ENCODE measurements at places on chromosomes 13 and 19.

DNA sequence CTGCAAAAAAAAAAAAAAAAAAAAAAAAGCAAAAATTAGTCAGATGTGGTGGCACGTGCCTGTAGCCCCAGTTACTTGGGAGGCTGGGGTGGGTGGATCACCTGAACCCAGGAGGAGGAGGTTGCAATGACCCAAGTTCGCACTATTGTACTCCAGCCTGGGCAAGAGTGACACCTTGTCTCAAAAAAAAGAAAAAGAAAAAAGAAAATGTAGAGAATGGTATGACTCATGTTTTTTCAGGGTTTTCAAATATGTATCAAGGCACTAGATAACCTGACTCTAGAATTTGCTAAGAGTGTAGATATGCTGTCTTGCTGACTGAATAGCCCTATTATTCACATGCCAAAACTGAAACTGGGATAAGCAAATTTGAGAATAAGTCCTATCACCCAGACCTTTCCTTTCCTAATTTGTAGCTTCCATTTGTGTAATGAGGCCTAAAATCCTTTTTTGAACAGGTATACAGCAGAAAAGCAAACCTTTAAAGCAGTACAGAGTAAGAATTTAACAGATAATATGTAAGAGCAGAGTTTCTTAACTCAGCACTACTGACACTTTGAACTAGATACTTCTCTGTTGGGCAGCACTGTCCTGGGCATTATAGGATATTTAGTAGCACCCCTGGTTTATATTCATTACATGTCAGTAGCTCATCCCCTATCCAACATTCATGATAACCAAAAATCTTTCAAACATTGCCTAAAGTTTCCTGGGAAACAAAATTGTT is 108.6 kb downstream of the ELF1 start:
- DNase-seq: no peak

DNA sequence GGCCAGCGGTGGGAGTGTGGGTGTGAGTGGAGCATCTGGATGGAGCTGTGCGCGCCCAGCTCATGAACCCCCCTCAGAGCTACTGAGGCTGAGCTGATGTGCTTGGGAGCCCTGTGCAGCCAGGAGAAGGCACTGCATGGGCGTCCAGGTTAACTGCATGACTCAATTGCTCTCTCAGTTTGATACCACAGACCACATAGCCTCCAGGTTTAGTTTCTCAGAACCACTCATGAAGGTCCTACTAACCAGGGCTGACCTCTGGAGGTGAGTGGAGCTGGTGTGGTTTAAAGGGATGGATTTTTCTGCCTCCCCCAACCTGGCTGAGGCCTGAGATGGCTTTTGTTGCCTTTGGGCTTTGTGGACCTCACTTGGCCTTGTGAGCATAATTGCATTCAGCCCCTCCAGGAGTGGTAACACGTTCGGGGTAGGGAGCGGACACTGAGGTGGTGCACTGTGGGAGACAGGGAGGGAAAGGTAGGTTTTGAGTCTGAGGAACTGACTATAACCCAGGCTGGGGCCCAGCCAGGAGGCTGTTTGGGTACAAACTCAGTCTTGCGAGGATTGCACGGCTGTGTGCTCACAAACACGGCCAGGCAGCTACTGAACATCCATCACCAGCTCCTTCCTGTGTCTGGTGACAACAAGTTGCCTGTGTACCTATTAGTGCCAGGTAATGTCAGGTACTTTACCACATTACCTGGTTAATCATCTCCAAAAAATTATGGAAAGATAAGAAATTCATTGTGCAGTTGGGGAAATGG is 97.5 kb downstream of the RGCC start:
- DNase-seq: no peak

- no peak for DNase-seq
Measured at GRCh38 chr13:114024603-114025404, 50.9 kb upstream of the C13orf46 start.

DNA sequence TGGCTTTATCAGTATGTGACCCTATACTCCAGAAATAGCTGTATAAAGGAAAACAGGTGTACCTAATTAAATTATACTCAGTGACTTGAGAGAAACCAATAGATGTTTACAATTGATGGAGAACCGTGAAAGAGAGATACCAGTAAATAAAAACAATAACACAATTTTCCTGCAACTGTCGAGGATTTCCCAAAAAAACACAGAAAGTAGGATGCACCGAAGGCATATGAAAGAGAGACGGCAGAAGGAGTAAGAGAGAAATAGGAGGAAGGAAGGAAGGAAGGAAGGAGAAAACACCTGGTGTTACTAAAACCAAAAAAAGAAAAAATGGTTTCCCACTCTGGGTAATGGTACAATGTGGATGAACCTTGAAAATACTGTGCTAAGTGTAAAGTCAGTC is 6.8 kb upstream of the ZNF229 start:
- no peak for DNase-seq

DNA sequence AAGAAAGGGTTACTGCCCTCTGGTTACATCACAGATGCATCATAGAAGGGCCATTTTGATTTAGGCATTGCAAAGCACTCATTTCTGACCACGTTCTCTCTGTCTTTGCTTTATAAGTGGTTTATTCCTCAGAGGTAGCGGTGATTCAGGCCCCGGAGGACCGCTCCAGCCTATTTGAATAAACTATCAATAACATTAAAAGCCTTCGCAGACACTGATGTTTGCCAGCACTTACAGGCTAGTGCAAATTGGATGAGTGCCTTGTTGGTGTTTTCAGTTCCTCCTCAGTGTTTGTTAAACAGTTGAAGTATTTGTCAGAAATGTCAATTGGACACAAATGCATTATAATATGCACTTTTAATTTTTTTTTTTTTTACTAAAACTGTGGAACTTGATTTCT is 120.2 kb downstream of the RXFP2 start:
- no peak for DNase-seq

- peak; percentile 59 for DNase-seq
Measured at GRCh38 chr19:51473009-51473707, 5.2 kb upstream of the CEACAM18 start.

DNA sequence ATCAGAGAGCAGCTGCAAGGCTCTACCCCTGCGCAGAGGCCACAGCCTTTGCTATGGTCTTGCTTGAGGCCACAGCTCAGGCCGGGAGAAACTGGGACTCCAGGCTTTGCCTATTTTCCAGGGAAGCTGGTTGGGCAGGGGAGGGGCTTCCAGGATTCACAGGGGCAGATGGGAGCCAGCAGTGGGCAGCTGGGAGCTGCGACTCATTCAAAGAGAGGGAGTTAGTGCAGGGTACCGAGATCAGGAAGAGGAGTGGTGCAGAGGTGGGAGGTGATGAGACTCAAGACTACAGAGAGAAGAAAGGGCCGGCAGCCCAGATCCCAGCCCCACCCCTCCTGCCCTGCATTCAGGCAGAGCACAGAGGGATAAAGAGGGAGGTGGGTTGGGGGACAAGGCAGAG is 12.1 kb downstream of the ADGRE5 start:
- no peak for DNase-seq

GRCh38 chr13:46552303-46552682 is 677 bp upstream of the LRCH1 start:
- no peak for DNase-seq

DNA sequence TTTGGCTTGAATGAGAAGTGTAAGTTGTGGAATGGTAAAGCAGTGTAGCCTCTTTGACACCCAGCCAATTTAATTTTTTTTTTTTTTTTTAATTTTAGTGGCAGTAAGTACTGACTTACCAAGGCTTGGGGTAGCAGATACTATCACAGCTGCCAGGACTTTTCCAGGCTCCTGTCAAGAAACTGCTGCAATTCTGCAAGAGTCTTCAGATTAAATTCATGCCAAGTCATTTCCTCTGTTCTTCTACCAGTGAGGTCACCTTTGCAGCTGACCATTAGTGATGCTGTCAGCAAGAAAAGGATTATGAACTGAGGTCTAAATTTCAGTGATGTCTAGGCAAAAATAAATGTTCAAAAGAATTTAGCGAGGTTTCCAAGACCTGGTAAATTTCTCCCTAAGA is 91.2 kb downstream of the GGACT start:
- DNase-seq: no peak

GRCh38 chr19:39246951-39247669 is 1.5 kb downstream of the IFNL4 start:
- no peak for DNase-seq

DNA sequence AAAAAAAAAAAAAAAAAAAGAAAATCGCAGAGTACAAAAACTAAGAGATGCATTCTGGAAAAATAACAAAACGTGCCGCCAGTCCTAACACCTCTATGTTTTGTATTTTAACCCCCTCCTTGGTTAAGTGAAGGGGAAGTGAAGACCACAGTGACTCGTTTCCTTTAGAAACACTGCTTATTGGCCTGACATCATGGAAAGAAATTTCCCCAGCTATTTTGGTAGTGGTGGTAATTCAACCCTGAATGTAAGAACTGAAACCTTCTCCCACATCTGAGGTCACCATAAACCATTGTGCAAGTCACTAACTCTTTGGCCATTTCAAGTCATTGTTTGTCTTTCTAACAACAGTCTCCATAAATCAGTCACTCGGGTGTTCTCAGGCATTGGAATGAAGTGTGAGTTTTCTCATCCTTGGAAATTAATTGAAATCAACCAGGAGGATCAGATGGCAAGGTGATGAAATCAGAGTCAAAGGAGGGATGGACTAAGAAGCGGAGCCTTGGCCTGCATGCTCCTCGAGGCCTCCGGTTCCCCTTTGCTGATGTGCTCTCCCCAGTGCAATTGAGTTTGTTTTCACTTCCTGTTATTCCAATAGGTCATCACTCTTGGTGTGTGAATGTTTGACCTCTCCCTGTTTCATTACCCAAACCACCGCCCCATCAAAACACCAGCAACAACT is 443.9 kb downstream of the FGF9 start:
- no peak for DNase-seq

- no peak for DNase-seq
Measured at GRCh38 chr19:10069046-10069445, 17.1 kb upstream of the SHFL start.

- DNase-seq: peak; percentile 67
Measured at GRCh38 chr19:1069009-1069779, 2.2 kb downstream of the ARHGAP45 start.

DNA sequence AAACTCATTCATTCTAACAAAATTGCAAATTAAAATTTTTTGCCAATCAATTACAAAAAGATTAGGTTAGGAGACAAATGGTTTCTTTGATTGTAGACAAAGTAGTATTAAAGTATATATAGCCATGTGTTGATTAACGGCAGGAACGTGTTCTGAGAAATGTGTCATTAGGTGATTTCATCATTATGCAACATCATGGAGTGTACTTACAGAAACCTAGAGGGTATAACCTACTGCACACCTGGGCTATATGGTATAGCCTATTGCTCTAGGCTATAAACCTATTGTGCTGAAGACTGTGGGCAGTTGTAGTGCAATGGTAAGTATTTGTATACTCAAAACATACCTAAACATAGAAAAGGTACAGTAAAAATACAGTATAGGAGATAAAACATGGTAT is 906.8 kb upstream of the SPRY2 start:
- no peak for DNase-seq

- DNase-seq: peak; percentile 54
Measured at GRCh38 chr19:18112989-18113478, 15.5 kb downstream of the MAST3 start.

DNA sequence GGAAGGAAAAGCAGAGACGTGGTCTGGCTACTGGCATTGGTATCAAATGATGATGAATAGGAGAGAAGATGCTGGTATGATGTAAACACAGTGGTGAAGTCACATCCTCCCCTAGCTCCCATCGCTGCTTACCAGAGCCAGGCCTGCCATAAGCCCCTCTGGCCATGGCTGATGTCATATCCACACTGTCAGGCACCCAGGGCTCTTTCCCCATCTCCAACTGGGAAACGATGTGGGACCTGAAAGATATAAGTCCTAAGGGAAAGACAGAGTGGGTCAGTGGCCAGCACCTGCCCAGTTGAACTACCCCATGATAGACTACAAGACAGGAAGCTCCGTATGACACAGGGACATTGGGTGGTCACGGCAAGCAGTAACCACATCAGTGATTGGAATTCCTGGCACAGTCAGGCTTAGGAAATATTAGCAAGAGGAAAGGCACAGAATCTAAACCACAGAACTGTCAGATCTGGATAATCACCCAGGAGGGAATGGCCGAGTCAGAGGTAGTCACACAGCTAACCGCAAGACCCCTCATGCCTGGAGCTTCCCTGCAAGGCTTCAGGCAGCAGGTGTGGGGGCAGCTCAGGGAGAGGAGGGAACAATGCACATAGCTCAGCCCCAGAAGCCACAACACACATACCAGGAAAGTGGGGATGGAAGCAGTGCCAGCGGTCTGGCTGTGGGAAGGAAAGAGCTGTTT is 3.8 kb downstream of the ZNF792 start:
- DNase-seq: no peak

DNA sequence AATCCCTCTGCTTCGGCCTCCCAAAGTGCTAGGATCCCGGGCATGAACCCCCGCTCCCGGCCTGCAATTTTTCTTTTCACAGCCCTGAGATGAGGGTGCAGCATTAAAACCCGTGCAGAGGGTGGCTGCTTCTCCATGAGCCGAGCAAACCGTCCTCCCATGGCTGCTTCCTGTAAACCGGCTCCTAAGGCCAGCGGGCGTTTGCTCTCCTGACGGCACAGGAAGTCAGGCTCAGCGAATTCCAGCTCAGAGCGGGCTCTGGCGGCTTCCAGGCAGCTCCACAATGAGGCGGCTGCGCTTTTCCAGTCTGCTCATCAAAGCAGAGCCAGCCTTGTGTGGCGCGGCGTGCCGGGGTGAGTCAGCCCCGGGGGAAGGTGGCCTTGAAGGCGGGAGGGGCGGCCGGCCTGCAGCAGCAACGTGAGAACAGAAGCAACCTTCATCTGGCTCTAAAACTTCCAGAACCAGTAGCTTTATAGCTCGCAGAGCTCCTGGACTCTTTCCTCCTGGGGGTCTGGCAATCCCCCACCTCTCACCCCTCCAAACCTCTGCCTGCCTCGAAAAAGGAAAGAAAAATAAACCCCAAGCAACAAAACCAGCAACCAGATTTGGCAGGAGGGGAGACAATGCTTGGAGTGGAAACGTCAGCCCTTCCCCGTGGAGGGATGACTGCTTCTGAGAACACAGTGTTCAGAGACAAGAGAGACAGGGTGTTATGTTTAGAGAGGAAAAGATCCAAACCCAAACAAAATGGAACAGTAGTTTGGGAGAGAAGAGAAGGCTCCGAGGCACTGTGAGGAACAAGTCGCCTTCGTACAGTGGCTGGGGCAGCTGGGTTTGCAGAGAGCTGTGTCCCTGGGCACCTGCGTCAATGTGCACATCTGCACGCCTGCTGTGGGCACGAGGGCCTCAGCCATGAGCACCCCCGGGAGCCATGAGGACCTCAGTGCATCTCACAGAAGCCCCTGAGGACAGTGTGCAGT is 67.8 kb downstream of the GADD45B start:
- peak; percentile 38 for DNase-seq

DNA sequence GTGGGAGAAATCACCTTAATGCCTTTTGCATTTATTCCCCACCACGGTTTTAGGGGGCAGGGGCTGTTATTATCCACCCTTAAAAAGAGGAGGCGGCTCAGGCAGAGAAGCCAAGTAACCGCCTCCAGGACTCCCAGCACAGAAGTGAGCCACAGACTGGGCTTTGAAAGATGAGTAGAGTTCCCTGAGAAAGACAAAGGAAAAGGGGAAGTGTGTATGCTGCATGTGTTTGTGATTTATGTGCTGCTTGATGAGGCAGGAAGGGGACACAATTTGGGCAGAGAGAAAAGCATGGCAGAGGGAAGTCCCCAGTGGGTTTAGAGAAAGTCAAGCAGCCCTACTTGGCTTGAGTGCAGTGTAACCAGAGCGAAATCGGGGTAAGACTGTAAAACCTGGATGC is 85.0 kb downstream of the DOCK9 start:
- DNase-seq: no peak

GRCh38 chr19:54439174-54439851 is 9.7 kb upstream of the LENG8 start:
- DNase-seq: no peak

Measured in activated T-helper 1 cell treated with Interleukin-2 at 50 U/mL for 16 hours (primary cell).